Activated B cell treated with CpG ODN at 0.5 μM for 24 hours (primary cell): ENCODE measurements at places on chromosomes 3 and 15. TPM values are rescaled to one million over a fixed set of nuclear protein-coding genes. Genes with fewer than 3 reads are reported as not detected.

The RAB27A gene
- total RNA-seq = 26.7 and 28.6 TPM in 2 replicates

The ZNF80 gene
- total RNA-seq = 0.53 and 0.66 TPM in 2 replicates

The THSD4 gene
- total RNA-seq = not detected in 2 replicates

The KBTBD12 gene
- 0.16 and 0.20 TPM in 2 replicates for total RNA-seq

The TMEM207 gene
- total RNA-seq = not detected in 2 replicates

The TGM4 gene
- total RNA-seq = not detected in 2 replicates

The FXR1 gene
- 130 TPM in 2 replicates for total RNA-seq

The CEMIP gene
- 0.51 TPM in 1 of 2 replicates, not detected in the other for total RNA-seq

The MYO5C gene
- total RNA-seq = 2.4 and 3.3 TPM in 2 replicates

The TRAT1 gene
- total RNA-seq = not detected in 2 replicates

The TMEM212 gene
- not detected in 2 replicates for total RNA-seq

- H3K27me3 ChIP-seq = no peaks in the 10 kb centered on the region
- no peak overlapping the region for H3K27ac ChIP-seq
- no peaks in the 10 kb centered on the region for H3K36me3 ChIP-seq
- no peak overlapping the region for H3K4me3 ChIP-seq
Measured at GRCh38 chr15:29056839-29057450, 171.2 kb downstream of the APBA2 start.

DNA sequence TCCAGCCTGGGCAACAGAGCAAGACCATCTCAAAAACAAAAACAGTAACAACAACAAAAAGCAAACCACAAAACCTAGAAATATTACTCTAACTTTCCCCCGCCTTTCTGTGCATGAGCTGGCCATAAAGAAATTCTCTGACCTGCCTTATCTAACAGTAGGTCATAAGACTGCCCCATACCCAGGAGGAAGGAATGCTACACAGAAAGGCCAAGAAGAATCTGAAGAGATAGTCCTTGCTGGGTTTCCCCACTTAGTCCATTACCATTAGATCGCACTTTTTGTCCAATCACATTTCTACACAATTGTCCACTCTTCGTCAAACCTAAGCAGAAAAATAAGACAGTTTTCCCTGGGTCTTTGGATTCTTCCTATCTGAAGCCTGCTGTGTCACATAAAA, 23.5 kb downstream of the CIAO2A start:
- H3K27me3 ChIP-seq = no peaks in the 10 kb centered on the region
- no peak for DNase-seq
- H3K36me3 ChIP-seq = peaks cover 34% of the 10 kb centered on the region
- H3K4me1 ChIP-seq = peaks cover 33% of the 10 kb centered on the region

GRCh38 chr3:81439108-81439507, 322.3 kb downstream of the GBE1 start:
- no peaks in the 10 kb centered on the region for H3K27me3 ChIP-seq
- H3K36me3 ChIP-seq = no peaks in the 10 kb centered on the region
- no peaks in the 10 kb centered on the region for H3K4me1 ChIP-seq

- peaks cover 15% of the 10 kb centered on the region for H3K4me1 ChIP-seq
- H3K36me3 ChIP-seq = no peaks in the 10 kb centered on the region
- H3K27ac ChIP-seq = no peak overlapping the region
- H3K27me3 ChIP-seq = no peaks in the 10 kb centered on the region
- no peak overlapping the region for H3K4me3 ChIP-seq
- DNase-seq = no peak
Measured at GRCh38 chr3:115087512-115087911, 59.6 kb downstream of the ZBTB20 start.

- H3K4me1 ChIP-seq = no peaks in the 10 kb centered on the region
- DNase-seq = no peak
- no peaks in the 10 kb centered on the region for H3K36me3 ChIP-seq
- no peak overlapping the region for H3K4me3 ChIP-seq
- no peak overlapping the region for H3K27ac ChIP-seq
Measured at GRCh38 chr15:62706317-62706716, 336.2 kb upstream of the TPM1 start.

DNA sequence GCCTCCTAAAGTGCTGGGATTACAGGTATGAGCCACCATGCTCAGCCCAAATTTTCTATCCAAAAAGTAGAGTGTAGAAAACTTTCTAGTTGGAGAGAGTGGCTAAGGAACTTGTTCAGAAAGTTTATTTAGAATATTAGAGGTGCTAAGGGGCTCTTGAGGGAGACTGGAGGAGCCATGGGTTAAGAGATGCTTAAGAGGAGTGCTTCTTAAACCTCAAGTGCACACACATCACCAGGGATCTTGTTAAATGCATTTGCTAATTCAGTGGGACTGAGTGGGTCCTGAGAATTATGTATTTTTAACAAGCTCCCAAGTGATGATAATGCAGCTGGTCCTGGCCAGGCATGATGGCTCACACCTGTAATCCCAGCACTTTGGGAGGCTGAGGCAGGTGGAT, 29.7 kb upstream of the SLMAP start:
- no peaks in the 10 kb centered on the region for H3K36me3 ChIP-seq
- H3K4me1 ChIP-seq = no peaks in the 10 kb centered on the region
- DNase-seq = no peak
- H3K27ac ChIP-seq = no peak overlapping the region
- H3K27me3 ChIP-seq = peaks cover 2% of the 10 kb centered on the region
- no peak overlapping the region for H3K4me3 ChIP-seq

- peaks cover 3% of the 10 kb centered on the region for H3K27me3 ChIP-seq
- no peaks in the 10 kb centered on the region for H3K4me1 ChIP-seq
- no peak overlapping the region for H3K4me3 ChIP-seq
Measured at GRCh38 chr3:37219266-37219665, 44.9 kb upstream of the LRRFIP2 start.

- DNase-seq = no peak
- no peak overlapping the region for H3K4me3 ChIP-seq
- no peaks in the 10 kb centered on the region for H3K36me3 ChIP-seq
Measured at GRCh38 chr3:36446276-36446675, 66.0 kb downstream of the STAC start.

DNA sequence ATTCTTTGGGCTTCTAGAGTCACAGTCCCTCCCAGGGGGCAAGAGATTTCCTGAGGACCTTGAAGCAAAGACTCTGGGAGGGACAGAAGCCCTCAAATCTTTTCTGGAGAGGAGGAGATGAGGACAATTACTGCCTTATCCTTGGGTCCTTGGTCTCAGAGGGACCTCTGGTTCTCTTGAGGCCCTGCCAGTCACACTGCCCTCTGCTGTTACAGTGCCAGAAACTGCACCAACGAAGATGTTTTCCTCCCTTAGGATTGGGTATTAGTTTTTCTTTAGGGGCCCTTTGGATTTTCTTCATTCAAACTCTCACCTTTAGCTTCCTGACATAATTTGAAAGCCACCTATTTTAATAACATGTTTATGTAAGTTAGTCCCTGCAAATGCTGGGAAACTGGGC, 58.2 kb upstream of the SCN5A start:
- H3K4me1 ChIP-seq = no peaks in the 10 kb centered on the region
- no peak overlapping the region for H3K27ac ChIP-seq
- peaks cover 16% of the 10 kb centered on the region for H3K27me3 ChIP-seq
- no peaks in the 10 kb centered on the region for H3K36me3 ChIP-seq
- H3K4me3 ChIP-seq = no peak overlapping the region
- no peak for DNase-seq

DNA sequence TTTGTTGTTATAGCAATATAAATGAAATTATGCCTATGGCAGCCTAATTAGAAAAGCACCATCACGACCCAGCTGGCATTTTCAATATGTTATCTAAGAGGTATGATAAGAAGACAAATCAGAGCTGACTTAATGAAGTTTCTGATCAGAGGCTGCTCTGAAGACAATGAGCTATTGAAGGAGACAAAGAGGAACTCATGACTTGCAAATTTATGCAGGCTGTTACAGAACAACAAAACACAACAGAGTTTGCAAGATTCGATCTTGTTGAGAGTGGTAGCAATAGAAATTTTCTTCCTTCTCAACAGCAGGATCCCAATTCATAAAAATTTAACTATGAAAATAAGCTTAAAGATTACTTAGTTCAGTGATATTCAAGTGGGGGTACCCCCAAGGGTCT, 7.7 kb downstream of the CCDC54 start:
- no peaks in the 10 kb centered on the region for H3K36me3 ChIP-seq
- H3K4me3 ChIP-seq = no peak overlapping the region
- H3K27me3 ChIP-seq = peaks cover 2% of the 10 kb centered on the region
- H3K4me1 ChIP-seq = no peaks in the 10 kb centered on the region

DNA sequence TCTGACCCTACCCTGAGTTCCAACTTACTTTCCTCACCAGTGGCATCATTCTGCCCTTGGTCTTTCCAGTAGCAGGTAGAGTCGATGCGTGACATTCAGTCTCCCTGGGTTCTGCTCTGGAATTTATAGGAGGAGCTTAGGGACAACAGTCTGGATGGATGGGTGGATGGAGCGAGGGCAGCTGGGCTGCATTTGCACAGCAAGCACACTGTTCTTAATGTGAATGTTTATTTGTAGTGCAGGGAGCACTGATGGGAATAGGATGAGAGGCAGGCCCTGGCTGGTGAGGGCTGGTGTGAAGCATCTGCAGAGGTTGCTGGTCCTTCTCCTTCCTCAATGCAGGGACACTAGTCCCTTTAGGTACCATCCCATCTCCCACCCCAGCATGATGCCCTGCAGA, 176.2 kb downstream of the EPHB1 start:
- DNase-seq = no peak
- H3K4me3 ChIP-seq = no peak overlapping the region
- H3K36me3 ChIP-seq = no peaks in the 10 kb centered on the region
- no peak overlapping the region for H3K27ac ChIP-seq
- no peaks in the 10 kb centered on the region for H3K4me1 ChIP-seq

DNA sequence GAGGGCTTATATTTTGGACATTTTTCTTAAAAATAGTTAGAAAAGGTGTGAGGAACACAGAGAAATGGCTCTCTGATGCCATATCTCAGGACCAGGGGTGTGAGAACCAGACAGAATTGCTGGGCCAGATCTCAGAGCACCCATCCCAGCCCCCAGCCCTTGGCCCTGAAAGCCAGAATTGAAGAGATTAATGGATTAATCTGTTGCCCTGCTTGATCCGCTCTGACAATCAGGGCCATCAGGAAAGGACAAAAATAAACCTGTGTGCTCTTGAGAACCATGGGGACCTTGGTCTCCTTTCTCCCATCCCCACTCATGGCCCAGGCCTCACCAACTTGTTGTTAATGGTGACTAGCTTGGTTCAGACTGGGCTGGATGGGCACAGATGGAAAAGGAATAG, 113.5 kb downstream of the CADPS start:
- H3K4me3 ChIP-seq = no peak overlapping the region
- DNase-seq = no peak
- no peaks in the 10 kb centered on the region for H3K27me3 ChIP-seq
- H3K36me3 ChIP-seq = no peaks in the 10 kb centered on the region

- no peak for DNase-seq
- H3K27ac ChIP-seq = no peak overlapping the region
- peaks cover 2% of the 10 kb centered on the region for H3K27me3 ChIP-seq
- H3K4me1 ChIP-seq = no peaks in the 10 kb centered on the region
- H3K36me3 ChIP-seq = no peaks in the 10 kb centered on the region
Measured at GRCh38 chr3:159273070-159273469, 471.2 kb downstream of the MFSD1 start.

DNA sequence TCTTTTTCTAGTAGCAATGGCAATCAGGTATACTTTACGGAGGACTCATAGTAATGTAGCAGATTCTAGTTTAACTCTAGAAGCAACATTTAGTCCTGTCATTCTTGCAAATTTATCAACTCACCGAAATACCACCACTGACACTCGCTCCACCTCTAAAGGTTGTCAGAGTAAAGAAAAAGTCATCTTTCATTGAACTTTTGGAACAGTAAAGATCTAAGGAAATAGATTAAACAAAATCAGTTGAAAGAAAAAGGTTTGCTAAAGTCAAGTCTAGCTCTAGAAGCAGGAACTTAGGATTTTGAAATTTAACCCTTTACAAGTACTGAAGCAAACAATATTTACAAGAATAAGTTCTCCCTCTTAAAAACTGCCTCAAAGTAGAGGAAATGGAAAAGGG, 8.7 kb downstream of the ATP8B4 start:
- peaks cover 39% of the 10 kb centered on the region for H3K4me1 ChIP-seq
- H3K36me3 ChIP-seq = no peaks in the 10 kb centered on the region
- no peak overlapping the region for H3K4me3 ChIP-seq
- no peak for DNase-seq
- H3K27me3 ChIP-seq = peaks cover 2% of the 10 kb centered on the region

DNA sequence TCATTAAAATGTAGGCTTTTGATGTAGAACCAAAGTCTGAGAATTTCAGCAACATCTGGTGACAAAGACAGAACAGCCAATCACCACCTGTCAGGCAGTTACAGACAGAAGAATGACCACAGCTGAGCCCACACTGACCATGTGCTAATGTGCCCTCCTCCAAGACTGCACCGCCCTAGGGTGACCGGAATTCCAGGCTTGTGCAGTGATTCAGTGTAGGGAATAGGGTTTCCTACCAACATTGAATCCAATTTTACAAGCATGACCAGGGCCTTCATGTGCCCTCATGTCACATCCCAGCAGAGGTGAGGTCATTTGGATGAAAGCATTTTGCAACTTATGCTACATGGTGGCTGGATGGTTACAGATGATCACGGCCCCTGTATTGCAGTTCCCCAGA, 412.5 kb downstream of the SOX2 start:
- DNase-seq = no peak
- no peaks in the 10 kb centered on the region for H3K36me3 ChIP-seq
- no peaks in the 10 kb centered on the region for H3K4me1 ChIP-seq
- no peaks in the 10 kb centered on the region for H3K27me3 ChIP-seq

- H3K27me3 ChIP-seq = no peaks in the 10 kb centered on the region
- peaks cover 24% of the 10 kb centered on the region for H3K4me1 ChIP-seq
- H3K4me3 ChIP-seq = no peak overlapping the region
- H3K27ac ChIP-seq = no peak overlapping the region
- peaks cover 3% of the 10 kb centered on the region for H3K36me3 ChIP-seq
- no peak for DNase-seq
Measured at GRCh38 chr15:70329179-70329578, 231.5 kb upstream of the TLE3 start.

DNA sequence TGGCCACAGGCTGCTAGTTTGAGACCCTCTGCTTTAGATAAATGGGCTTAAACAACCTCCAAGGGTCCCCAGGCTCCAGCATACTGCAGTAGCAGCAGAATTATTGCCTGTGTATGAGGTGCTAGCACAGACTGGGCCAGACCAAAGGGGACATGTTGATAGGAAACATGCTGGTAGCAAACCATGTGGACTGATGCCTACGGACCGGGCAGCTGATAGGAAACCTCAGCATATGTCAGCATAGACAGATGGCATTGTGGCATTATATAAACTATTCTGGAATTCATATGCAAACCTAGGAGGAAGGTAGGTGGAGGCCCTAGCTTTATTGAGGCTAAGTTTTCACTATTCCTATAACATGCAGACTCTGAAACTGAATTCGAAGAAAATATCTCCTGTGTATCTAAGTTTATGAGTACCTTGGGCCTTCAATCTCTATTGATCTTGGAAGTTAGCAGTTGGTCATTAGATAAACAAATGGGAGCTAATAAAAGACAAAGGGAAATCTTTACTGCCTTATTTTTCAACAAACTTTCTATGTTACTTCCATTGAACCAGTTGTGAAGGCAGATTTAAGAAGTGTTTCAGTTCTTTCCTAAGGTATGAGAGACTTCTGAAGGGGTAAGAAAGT, 1.7 kb upstream of the HGD start:
- H3K36me3 ChIP-seq = peaks cover 7% of the 10 kb centered on the region
- H3K27ac ChIP-seq = no peak overlapping the region

- H3K27me3 ChIP-seq = no peaks in the 10 kb centered on the region
- no peak overlapping the region for H3K27ac ChIP-seq
- H3K4me1 ChIP-seq = peaks cover 39% of the 10 kb centered on the region
- H3K4me3 ChIP-seq = no peak overlapping the region
Measured at GRCh38 chr15:99427668-99428361, 138.0 kb upstream of the MEF2A start.

GRCh38 chr3:193418576-193419373, 40.2 kb upstream of the ATP13A5 start:
- H3K36me3 ChIP-seq = peaks cover 35% of the 10 kb centered on the region
- no peak overlapping the region for H3K27ac ChIP-seq
- H3K4me1 ChIP-seq = no peaks in the 10 kb centered on the region
- H3K27me3 ChIP-seq = no peaks in the 10 kb centered on the region
